ENCODE measurements at places on chromosomes 7 and 10.

DNA sequence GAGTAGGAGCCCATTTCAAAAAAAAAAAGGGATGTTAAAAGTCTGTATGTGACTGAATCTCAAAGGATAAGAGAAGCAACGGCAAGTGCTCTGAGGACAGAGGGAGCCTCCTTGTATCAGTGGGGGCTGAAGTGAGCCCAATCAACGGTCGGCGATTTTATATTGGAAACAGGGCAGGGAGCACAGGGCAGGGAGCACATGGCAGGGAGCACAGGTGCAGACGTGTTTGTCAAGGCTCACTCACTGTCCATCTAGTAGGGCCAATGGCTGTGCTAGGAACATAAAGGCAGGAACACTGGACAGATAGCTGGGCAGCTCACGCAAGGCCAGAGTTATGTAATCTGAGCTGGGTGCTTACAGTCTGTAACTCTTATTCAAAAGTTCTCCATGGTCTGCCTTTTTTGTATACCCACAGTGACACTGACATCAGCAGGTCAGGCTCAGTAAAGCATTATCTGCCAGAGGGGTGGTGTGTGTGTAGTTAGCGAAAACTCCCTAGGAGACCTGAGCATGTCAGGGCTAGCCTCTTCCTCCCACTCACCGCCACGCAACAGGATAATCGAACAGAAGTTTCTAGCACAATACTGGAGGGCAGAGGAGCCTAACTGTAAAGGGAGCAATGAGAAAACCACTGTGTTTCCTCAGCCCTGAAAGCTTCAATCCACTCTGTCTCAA is 15.4 kb downstream of the AKR1B1 start:
- no peak for DNase-seq

GRCh38 chr7:422191-422885 is 97.3 kb downstream of the PDGFA start:
- DNase-seq = no peak

- no peak for DNase-seq
Measured at GRCh38 chr10:31749981-31750840, 178.4 kb downstream of the ARHGAP12 start.

DNA sequence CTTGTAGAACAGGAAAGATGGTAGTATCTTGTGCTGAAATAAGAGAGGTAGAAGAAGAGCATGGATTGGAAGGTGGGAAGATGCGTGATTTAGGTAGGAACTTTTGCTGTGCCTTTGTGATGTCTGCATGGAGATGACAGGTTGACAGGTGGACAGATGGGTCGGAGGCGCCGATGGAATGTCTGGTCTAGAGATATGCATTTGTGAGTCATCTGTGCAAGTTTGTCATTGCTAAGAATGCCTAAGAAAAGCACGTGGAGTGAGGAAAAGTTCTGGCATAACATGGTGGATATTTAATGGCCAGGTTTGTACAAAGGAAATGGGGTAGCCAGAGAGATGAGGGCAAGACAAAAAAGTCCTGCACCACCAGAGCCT is 76.0 kb upstream of the ARMC3 start:
- DNase-seq = no peak

DNA sequence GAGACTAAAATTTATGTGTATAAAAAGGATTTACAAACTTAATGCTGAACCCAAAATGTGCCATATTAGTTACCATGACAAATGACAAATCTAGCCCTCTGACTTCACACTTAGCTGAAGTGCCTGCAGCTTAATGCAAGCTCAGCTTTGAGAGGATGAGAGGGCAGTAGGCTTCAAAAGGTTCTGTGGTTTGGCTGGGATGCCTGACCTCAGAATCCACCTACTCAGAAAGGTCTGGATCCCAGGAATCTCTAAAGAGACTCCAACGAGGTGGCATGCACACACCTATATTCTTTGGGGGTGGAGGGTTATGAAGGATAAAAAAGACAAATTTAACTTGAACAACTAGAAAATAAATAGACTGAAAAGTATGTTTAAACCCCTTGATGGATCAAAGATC is 213.4 kb downstream of the TAX1BP1 start:
- no peak for DNase-seq

- DNase-seq = no peak
Measured at GRCh38 chr7:40297741-40298311, 163.0 kb downstream of the SUGCT start.

DNA sequence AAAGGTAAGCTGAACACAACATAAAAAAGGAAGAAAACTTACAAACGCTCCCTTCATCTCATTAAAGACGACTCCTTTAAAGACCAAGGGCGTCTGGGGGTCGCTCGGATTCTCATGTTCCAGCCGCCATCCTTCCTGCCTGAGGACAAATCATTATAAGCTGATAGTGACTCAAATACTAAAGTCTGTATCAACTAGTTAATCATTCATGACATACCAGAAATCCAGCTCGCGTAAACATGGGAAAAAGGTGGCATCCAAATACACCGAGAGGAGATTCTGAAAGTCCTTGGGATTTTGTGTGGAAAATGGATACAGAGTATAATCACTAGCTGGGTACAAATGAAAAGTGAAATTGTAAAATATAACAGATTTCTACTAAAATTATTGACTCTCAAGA is 7.4 kb downstream of the PITRM1 start:
- DNase-seq = no peak

DNA sequence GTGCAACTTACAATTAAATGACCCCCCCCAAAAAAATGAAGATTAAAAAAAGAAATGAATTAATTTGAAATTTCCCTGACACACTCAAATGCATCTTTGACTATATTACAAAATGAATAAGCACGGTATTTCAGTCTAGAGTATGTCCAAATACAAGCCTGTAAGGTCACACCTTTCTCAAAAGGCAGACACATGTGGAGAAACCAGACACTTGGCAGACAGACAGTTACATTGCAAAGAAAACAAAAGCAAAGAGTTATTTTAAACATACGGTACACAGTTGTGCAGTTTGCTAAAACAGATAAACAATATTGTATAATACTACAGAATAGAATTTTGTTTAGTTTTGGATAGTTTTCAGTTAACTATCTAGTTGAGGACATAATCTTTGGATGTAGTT is 153.0 kb downstream of the ATE1 start:
- no peak for DNase-seq

GRCh38 chr10:54342058-54342457 is 459.0 kb downstream of the PCDH15 start:
- DNase-seq = no peak

GRCh38 chr7:27895551-27895950 is 155.6 kb downstream of the TAX1BP1 start:
- no peak for DNase-seq

DNA sequence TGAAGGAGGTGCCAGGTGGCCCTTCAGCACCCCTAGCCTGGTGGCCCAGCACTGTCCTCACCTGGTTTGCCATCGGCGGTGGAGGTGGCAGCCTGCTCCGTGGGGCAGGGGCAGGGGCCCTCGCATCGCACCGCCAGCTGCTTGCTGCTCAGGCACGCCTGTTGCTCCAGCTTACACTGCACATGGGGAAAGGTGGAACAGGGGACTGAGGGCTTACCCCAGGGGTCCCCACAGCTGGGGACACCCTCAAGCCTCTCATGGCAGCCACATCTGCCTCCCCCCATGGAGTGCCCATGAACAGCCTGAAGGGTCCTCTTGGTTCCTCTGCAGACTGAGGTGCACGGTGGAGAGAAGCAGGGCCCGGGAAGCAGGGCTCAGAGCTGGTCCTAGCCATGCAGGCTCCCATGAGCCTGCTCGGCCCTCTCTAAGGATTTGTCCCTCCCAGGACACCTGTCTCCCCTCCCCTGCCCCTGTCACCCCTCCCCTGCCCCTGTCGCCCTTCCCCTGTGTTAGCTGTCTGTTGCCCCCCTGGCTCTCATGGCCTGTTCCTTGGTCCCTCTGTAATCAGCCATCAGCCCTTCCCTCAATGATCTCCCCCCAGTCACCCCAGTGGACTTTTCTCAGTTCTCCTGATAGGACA is 20.1 kb downstream of the SPOCK2 start:
- no peak for DNase-seq

- DNase-seq = no peak
Measured at GRCh38 chr7:34277803-34278199, 372.5 kb downstream of the BMPER start.

- no peak for DNase-seq
Measured at GRCh38 chr7:23335621-23336020, 36.5 kb downstream of the MALSU1 start.

DNA sequence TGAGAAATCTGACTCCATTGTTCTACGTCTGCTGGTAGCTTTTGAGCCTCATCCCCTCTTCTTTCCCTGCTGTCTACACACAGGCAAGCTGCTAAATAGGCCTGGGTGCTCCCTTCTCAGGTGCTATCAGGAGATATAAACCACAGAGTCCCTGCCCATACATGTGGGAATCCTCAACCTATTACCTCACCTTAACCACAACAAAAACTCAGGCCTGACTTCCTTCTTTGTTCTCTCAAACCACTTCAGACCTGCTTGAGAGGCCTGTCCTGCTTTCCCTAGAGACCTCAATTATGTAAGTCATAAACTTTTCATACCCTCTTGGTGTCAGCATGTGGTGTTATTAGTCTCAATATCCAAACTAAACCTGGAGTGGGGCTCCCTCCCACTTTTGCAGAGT is 75.0 kb upstream of the MAGI2 start:
- no peak for DNase-seq

- DNase-seq = no peak
Measured at GRCh38 chr10:113187063-113187777, 237.2 kb downstream of the TCF7L2 start.

DNA sequence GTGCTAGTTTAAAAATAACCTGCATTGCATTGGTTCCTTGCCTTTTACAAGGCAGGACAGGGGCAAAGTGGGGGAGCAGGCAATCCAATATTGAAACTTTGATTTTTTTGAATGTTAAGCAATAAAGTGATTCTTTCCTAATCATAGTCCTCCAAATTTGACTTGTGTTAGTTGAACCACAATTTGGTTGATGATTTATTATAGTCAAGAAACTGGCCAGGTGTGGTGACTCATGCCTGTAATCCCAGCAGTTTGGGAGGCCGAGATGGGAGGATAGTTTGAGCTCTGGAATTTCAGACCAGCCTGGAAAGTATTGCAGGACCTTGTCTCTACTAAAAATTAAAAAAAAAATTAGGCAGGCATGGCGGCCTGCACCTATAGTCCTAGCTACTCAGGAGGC is 27.9 kb upstream of the ABLIM1 start:
- no peak for DNase-seq

- DNase-seq = no peak
Measured at GRCh38 chr10:45566415-45566814, 106.2 kb downstream of the ZFAND4 start.

GRCh38 chr7:133395551-133395950 is 142.7 kb downstream of the EXOC4 start:
- no peak for DNase-seq

- DNase-seq = no peak
Measured at GRCh38 chr7:80218723-80219122, 84.1 kb downstream of the GNAI1 start.

- no peak for DNase-seq
Measured at GRCh38 chr10:126011995-126012394, 115.6 kb downstream of the FANK1 start.

GRCh38 chr10:129156406-129156805 is 310.6 kb upstream of the MGMT start:
- no peak for DNase-seq

DNA sequence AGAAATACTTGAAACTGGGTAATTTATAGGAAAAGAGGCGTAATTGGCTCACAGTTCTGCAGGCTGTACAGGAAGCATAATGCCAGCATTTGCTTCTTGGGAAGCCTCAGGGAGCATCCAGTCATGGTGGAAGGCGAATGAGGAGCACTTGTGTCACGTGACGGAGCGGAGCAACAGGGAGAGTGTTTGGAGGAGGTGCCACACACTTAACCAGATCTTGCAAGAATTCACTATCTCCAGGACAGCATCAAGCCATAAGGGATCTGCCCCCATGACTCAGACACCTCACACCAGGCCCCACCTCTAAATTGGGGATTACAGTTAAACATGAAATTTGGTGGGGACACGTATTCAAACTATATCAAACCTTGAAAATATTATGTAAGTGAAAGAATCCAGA is 89.3 kb downstream of the WIPF3 start:
- no peak for DNase-seq

DNA sequence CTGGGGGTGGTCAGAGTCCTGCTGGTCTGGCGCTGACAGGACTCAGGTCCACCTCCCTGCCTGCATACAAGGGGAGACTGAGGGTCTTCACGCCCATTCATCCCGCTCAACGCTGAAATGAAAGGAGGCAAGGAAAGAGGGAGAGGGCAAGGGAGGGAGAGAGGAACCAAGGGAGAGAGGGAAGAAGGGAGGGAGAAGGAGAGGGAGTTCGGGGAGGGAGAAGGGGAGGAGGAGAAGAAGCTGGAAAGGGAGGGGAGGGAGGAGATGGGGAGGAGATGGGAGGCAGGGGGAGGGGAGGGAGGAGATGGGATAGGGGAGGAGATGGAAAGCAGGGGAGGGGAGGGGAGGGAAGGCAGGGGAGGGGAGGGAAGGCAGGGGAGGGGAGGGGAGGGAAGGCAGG is 69.4 kb upstream of the INPP5A start:
- DNase-seq = no peak

GRCh38 chr7:87875151-87876039 is 765 bp downstream of the SLC25A40 start:
- no peak for DNase-seq

DNA sequence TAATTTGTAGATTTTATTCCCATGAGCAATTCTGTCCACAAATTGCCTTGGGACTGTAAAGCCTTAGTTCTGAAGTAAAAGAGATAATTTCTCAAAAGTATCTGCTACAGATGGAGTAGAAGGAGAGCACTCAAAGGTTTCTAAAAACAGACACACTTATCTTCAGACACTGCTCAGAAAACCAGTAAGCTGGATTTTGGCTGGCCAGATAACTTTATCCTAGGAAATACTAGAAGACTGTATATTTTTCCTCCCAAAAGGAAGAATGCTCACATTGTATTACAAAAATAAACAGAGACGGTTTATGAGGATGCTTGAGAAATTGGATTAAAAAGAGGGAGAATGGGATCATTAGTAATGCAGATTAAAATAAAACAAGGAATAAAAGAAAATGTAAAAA is 178.0 kb upstream of the IGFBP3 start:
- no peak for DNase-seq

DNA sequence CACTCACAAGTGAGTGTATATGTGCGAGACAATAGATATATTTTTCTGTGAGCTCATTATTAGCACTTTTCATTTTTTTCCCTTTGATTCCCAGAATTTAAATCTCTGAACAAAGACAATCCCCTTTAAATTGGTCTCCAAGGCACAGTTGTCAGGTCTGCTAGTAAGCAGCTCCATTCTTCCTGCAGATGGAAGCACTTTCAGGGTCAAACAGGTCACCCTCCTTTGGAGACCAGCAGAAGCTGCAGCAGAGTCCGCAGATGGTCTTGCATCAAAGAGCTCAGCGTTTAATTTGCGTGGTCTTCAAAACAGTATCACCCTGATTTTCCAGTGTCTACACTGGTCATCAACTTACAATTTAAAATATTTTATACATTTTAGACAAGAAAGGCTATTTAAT is 543.8 kb downstream of the ARL4A start:
- DNase-seq = no peak

DNA sequence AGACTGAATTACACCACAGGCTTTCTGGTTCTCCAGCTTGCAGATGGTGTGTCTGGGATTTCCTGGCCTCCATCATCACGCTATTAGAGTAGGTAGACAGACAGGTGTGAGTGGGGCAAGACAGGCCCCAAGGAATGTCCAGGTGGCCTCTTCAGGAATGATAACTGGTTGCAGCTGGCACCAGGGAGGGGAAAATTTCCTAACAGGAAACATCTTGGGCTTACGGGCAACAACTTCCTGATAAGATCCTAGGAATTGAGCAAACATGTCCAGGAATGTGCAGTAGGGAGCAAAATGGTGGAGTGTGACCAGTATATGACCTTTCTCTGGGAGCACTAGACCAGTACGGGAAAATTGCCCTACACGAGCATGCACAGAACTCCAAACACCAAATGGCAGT is 11.3 kb downstream of the XRCC2 start:
- no peak for DNase-seq
